ENCODE measurements at places on chromosomes 2 and 18. TPM values are rescaled to one million over a fixed set of nuclear protein-coding genes. Genes with fewer than 3 reads are reported as not detected.

GRCh38 chr2:217833439-217833838 is 169.4 kb downstream of the TNS1 start:
- DNase-seq, result no peak

- no peak for DNase-seq
Observed at GRCh38 chr2:21467280-21467818, 343.6 kb downstream of the TDRD15 start.

DNA sequence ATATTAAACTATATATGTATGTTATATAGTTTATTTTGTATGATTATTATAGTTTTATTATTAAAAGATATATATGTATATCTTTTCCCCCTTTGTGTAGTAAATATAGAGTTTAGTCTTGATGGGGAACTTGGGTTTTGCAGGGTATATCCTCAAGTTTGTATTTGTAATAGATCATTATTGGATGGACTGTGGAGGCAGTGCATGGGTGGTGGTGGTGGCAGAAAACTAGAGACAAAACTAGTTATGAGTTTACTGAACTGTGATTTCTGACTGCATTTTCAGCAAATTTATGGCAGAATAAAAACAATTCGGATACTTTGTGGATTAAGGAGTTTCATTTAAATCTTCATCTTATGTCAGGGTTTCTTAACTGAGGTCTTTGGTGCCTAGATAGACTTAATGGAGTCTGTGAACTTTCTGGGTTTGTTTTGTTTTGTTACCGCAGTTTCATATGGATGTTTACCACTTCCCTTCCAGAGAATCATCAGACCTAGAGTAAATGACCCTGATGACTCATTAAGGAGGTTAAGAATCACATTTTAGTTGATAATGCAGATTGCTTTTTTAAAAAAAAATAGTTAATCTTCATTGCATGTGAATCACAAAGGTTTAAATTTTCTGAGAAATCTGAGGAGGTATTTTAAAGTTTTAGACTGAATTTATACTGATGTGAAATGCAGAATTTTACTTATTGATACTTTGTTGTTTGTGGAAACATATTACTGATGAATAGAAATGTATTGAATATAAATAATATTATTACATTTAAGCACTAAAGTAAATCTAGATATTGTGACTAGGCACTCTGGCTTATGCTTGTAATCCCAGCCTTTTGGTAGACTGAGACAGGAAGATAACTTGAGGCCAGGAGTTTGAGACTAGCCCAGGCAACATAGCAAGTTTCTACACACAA is 14.5 kb downstream of the EPC2 start:
- DNase-seq, result no peak

GRCh38 chr2:177484180-177484795 is 91.7 kb downstream of the AGPS start:
- DNase-seq, result no peak

DNA sequence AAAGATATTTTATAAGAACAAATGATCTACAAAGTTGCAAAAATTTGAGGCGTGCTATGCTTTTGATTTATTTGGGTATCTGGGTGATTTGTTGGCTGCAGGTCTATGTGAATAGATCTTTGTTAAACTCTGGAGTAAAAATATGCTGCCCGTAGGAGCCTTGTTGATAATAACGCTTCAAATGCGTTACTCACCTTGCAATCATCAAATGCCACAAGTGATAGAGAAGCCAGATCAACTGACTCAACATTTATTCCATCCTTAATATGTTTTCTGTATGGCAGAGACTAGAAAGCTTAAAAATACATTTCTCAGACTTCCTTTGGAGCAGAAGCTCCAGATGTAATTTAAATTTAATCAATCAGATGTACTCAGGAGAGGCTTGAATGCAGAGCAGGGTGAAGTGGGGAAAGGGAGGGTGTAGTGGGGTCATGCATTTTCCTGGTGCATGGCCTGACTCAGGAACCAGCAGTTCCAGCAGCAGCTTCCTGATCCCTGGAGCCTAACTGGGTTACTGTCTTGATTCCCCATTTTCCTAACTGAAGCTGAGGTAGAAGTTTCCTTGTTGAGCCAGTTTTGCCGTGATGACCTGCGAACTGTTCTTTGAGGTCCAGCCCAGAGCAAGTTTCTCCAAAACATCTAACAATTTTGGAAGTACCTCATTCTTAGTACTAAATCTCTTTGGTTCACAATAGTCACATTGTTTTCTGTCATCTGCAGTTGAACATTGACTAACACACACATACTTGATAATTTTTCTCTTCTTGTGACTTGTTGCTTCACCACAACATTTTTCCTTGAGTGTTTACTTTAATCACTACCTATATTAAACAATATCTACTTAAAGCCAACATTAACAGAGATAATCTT is 284.7 kb upstream of the CWC22 start:
- DNase-seq, result no peak

DNA sequence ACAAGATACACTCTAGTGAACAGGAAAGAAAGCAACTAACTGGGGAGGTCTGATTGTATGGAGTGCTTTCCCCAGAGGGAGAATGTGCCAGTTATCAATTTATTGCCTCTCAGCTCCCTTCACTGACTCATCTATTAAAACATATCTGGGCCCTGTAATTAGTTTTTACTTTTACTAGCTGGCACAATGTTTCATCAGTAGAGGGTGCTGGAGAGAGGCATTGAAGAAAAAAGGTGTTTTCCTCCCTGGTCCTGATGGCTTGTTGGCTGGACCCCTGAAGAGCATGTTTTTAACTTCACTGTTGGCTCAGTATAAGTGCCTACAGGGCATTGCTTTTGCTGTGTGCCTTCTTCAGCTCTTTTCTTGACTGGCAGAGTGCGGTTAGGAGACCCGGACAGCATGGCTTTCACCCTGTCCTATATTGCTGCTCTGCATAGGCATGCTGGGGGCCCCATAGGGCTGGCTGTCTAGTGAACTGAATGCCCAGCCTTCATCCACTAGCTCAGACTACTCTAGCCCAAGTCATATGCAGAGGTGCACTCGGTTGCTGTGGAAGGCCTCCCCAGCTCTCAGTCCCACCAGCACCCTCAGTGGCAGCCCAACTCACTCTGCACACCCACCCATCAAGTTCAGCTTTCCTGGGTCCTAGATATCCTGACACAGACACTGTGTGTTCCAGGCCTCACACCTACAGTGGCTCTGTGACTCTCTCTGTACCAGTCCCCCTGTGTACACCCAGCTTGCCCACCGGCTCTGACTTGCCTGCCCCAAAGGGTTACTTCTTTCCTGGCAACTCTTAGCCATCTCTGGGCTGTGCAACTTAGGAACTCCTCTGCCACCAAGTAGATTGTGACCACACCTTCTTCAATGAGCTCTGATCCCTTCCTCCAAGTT is 62.3 kb upstream of the ACYP2 start:
- DNase-seq, result no peak

- no peak for DNase-seq
Observed at GRCh38 chr18:21490748-21491147, 109.8 kb downstream of the ESCO1 start.

- no peak for DNase-seq
Observed at GRCh38 chr2:151782378-151783132, 45.7 kb downstream of the ARL5A start.

DNA sequence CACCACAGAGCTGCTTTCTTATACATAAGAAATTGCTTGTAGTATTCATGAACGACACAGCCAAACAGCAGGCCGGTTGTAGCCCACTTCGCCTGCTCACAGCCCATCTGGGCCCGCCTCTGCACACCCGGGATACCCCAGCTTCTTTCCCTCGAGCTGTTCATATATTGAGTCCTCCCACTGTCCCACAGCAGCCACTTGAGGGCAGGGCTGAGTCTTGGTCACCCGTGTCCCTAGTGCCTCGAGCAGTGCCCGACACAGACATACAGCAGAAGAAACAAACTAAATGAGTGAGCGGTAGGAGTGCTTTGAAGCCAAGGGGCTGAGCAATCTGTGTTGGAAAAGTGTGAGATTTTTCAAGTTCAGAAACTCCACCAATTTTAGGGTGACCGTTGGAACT is 251.4 kb downstream of the KLHL29 start:
- no peak for DNase-seq

- no peak for DNase-seq
Observed at GRCh38 chr2:167471332-167471731, 583.1 kb downstream of the XIRP2 start.

- no peak for DNase-seq
Observed at GRCh38 chr2:57490741-57491140, 555.9 kb upstream of the VRK2 start.

DNA sequence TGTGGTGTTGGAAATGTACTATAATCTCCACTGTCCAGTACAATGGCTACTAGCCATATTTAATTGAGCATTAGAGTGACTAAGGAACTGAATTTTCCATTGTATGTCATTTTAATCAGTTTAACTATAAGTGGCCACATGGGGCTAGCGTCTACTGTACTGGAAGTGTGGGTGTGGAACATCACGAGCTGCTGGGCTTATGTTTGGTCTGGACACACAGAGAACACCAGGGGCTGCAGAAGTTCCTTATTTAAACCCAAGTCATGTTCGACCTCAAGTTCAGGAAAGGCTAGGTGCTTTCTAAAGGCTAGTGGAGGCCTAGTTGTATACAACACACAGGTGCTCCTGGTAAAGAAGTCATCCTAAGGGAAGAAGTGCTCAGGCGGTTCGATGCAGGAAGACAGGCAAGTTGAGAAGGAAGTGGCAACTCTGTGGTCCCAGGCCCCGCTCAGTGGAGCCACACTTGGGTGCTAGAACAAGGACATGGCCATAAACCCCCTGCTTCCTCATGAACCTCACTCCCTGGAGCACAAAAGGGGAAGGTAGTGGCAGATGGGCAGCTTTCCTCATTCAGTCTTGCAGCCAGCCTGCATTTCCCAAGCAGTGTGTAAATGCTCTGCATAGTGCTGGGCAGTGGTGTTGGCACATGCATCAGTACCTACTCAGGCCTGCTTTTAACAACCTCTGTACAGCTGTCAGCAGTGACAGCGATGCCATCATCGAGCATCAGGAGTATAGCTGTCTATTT is 13.3 kb downstream of the LGALSL start:
- no peak for DNase-seq

C2orf15 gene
- 0.58 TPM for total RNA-seq

CIB4 gene
- not detected for total RNA-seq

KHK gene
- 8.0 TPM for total RNA-seq

CLASP1 gene
- total RNA-seq, result 76.1 TPM

SIX3 gene
- total RNA-seq, result 0.21 TPM

SERPINB13 gene
- total RNA-seq, result not detected

CNGA3 gene
- total RNA-seq, result not detected

MEIS1 gene
- total RNA-seq, result not detected

SERPINB3 gene
- total RNA-seq, result not detected

Measured in activated CD8-positive, alpha-beta memory T cell treated with anti-CD3 and anti-CD28 coated beads, Interleukin-2, amount 10 ng/mL, durations not matched to agents 7 days and 5 days (primary cell).